Adrenal gland (tissue), 19 donors: ENCODE measurements at places on chromosomes 3 and 15. TPM values are rescaled to one million over a fixed set of nuclear protein-coding genes. Genes with fewer than 3 reads are reported as not detected.

GRCh38 chr15:39670687-39671086 lies 89.8 kb downstream of the THBS1 start:
- DNase-seq, result no peak
- H3K4me1 ChIP-seq, result no peaks in the 10 kb centered on the region
- no peaks in the 10 kb centered on the region for H3K27me3 ChIP-seq
- H3K4me3 ChIP-seq, result no peak overlapping the region
- no peak overlapping the region for H3K27ac ChIP-seq

GRCh38 chr3:47428662-47429061 lies 47.1 kb downstream of the SCAP start:
- H3K27me3 ChIP-seq, result no peaks in the 10 kb centered on the region
- peaks cover 44% of the 10 kb centered on the region for H3K36me3 ChIP-seq
- no peak overlapping the region for H3K4me3 ChIP-seq
- peak overlapping the region; percentile 74 for H3K27ac ChIP-seq

DNA sequence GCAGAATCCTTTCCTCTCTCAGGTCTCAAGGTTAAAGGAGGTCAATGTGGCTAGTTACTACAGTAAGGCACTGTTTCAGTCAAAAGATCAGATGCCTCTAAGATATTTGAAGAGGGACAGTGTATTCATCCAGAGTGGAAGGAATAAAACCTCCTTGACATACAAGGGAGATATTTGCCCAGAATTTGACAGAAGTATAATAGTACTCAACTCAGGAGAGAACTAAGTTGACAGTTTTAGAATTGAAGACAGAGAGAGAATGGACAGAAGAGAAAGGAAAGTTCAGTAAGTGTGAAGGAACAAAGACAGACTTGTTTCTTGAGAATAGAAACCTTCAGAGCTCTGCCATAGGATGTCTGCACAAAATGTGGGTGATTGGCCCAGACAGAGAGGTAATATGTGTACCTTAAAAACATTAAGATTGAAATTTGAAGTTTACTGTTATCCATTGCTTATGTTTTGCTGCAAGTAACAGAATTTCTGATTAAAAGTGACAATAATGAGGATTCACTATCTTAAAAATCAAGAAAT lies 507.1 kb downstream of the IGSF11 start:
- no peak overlapping the region for H3K4me3 ChIP-seq
- no peaks in the 10 kb centered on the region for H3K4me1 ChIP-seq
- no peaks in the 10 kb centered on the region for H3K36me3 ChIP-seq
- no peak overlapping the region for H3K27ac ChIP-seq
- H3K27me3 ChIP-seq, result no peaks in the 10 kb centered on the region

Gene CORO2B
- 3.3 TPM for total RNA-seq

- no peaks in the 10 kb centered on the region for H3K27me3 ChIP-seq
- no peaks in the 10 kb centered on the region for H3K36me3 ChIP-seq
- H3K27ac ChIP-seq, result no peak overlapping the region
- no peaks in the 10 kb centered on the region for H3K4me1 ChIP-seq
- no peak for DNase-seq
Observed at GRCh38 chr3:71806736-71807135, 21.8 kb upstream of the PROK2 start.

DNA sequence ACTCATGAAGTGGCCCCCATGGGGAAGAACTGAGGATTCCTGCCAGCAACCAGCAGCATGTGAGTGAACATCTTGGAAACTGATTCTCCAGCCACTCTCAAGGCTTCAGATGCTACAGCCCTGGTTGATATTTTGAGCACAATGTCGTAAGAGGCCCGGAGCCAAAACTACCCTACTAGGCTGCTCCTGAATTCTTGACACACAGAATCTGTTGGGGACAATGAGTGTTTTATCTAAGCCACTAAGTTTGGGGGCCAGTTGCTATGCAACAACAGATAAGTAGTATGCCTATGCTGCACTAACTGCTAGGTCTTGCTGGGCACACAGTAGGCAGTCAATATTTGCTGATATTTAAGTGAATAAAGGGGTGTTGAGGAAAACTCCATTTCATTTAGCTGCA lies 89.9 kb upstream of the CHL1 start:
- no peak for DNase-seq
- no peaks in the 10 kb centered on the region for H3K27me3 ChIP-seq
- H3K4me1 ChIP-seq, result no peaks in the 10 kb centered on the region
- no peak overlapping the region for H3K27ac ChIP-seq
- H3K36me3 ChIP-seq, result no peaks in the 10 kb centered on the region

- H3K4me3 ChIP-seq, result peak overlapping the region; percentile 53
- H3K27me3 ChIP-seq, result no peaks in the 10 kb centered on the region
- H3K4me1 ChIP-seq, result peaks cover 10% of the 10 kb centered on the region
- peak; percentile 24 for DNase-seq
Observed at GRCh38 chr3:179072100-179072438, 460 bp upstream of the ZMAT3 start.

DNA sequence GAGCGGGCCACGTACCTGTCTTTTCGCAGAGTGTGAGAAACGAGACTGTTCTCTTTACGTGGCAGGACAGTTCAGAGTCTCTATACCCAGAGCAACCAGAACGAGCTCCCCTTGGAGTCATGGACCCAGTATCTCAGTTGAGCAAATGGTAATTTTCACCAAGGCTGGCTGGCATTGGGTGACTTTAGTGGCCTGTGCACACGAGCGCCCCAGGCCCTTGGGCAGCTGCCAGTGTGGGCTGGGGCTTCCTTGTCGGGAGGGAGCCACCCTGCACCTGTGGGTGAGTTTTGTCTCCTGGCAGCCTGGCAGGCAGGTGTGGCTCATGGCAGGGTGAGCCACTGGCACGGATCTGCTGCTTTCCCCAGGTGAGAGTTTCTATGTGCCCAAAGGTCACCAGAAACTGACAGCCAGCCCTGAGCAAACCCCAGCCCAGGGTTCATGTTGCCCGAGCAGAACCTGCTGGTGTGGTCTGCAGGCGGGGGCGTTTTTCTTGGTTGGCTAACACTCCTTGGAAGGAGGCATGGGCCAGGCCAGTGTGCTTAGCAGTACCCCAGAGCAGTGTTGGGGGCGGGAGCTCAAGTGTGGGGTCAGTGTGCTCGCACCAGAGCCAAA lies 135.0 kb downstream of the TJP1 start:
- H3K4me1 ChIP-seq, result no peaks in the 10 kb centered on the region
- H3K27ac ChIP-seq, result no peak overlapping the region
- no peak for DNase-seq
- no peaks in the 10 kb centered on the region for H3K27me3 ChIP-seq
- no peaks in the 10 kb centered on the region for H3K36me3 ChIP-seq

DNA sequence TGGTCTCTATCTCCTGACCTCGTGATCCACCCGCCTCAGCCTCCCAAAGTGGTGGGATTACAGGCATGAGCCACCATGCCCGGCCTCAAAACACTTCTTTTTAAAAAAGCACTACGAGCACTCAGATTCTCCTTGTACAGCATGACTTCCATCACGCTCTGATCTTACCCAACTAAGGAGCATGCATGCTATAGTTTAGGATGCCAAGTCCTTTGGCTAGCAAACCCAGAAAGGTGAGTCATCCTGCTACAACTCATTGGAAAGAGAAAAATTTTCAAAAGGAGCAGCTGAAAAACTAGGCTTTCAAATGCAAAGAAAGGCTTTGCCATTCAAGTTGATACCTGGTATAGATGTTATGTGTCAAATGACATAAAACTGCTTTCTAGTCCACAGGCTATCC lies 70.3 kb upstream of the PRICKLE2 start:
- peak; percentile 66 for DNase-seq
- H3K4me1 ChIP-seq, result no peaks in the 10 kb centered on the region
- H3K27ac ChIP-seq, result no peak overlapping the region
- H3K36me3 ChIP-seq, result no peaks in the 10 kb centered on the region
- no peaks in the 10 kb centered on the region for H3K27me3 ChIP-seq

Gene FOXP1
- 38.3 TPM for total RNA-seq

DNA sequence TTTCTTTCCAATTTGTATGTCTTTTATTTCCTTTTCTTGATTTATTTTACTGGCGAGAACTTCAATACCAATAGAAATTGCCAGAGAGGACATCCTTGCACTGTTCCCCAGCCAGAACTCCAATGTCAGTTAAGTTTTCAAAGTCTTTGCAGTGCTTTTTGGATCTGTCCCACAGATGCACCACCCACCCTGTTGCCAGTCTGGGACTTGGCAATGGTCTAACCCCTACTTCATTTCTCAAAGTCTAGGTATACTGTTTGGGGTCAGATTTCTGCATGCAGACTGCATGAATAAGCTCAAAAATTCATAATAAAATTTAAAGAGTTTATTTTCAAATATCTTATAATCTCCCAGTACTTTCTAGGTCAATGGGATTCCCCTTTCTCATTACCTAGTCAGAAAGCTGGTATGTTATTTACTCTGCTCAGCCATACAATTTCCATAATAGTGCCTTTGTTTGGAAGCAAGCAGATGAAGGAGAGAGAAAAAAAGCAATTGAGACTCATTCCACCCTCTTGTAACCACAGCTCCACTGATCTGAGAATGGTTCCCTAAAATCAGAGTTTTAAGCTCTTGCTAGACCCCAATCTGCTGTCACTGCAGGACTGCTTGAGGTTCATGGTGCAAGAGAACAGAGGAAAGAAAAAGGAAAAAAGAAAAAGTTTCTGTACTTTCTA lies 125.9 kb upstream of the PLXND1 start:
- no peak overlapping the region for H3K4me3 ChIP-seq
- DNase-seq, result no peak
- H3K4me1 ChIP-seq, result peaks cover 8% of the 10 kb centered on the region
- no peak overlapping the region for H3K27ac ChIP-seq

Gene TM4SF18
- total RNA-seq, result 11.4 TPM

GRCh38 chr3:130894986-130895280 lies 1.0 kb downstream of the ATP2C1 start:
- DNase-seq, result no peak
- H3K27ac ChIP-seq, result no peak overlapping the region
- peaks cover 10% of the 10 kb centered on the region for H3K4me1 ChIP-seq
- peak overlapping the region; percentile 99 for H3K4me3 ChIP-seq

Gene EFHB
- total RNA-seq, result 2.4 TPM

Gene ACTC1
- not detected for total RNA-seq

Gene CIB2
- total RNA-seq, result 12.4 TPM

DNA sequence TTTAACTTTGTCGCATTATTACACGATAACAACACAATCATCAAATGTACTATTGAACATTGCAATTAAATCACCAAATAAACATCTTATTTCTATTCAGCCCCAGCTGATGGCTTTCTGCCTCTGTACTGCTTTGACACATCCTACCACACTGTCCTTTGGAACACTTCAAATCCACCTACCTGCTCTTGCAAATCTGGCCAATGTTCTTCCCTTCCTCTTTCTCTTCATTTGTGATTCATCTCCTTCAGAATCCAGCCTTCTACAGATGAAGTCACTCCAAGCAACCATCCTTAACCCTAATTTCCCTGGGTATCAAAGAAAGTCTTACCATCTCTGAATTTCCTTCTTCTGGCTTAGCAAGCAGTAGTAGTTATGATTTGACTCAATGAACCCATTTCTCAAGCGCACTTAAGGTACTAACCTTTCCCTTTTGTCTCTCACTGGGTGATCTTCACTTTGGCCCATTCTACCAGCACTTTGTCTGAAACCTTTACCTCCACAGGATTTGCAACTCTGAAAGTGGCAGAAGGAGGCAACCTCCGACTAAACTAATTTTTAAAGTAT lies 502.9 kb downstream of the FOXP1 start:
- H3K27ac ChIP-seq, result no peak overlapping the region
- H3K27me3 ChIP-seq, result no peaks in the 10 kb centered on the region
- no peaks in the 10 kb centered on the region for H3K36me3 ChIP-seq
- H3K4me1 ChIP-seq, result peaks cover 8% of the 10 kb centered on the region

GRCh38 chr15:25830844-25831451 lies 32.2 kb downstream of the ATP10A start:
- no peak overlapping the region for H3K4me3 ChIP-seq
- no peak overlapping the region for H3K27ac ChIP-seq
- no peak for DNase-seq
- H3K27me3 ChIP-seq, result no peaks in the 10 kb centered on the region
- H3K4me1 ChIP-seq, result no peaks in the 10 kb centered on the region
- H3K36me3 ChIP-seq, result no peaks in the 10 kb centered on the region

DNA sequence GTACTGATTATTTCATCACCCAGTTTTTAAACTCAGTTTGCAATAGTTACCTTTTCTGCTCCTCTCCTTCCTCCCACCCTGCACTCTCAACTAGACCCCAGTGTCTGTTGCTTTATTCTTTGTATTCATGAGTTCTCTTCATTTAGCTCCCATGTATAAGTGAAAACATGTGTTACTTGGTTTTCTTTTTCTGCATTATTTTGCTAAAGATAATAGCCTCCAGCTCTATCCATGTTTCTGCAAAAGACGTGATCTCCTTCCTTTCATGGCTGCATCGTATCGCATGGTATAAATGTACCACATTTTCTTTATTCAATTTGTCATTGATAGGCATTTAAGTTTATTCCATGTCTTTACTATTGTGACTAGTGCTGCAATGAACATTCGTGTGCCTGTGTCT lies 79.0 kb downstream of the NAALADL2 start:
- no peak for DNase-seq
- H3K27me3 ChIP-seq, result no peaks in the 10 kb centered on the region
- no peak overlapping the region for H3K27ac ChIP-seq
- H3K4me3 ChIP-seq, result no peak overlapping the region
- H3K4me1 ChIP-seq, result no peaks in the 10 kb centered on the region
